Hematopoietic multipotent progenitor cell treated with erythropoietin and hydrocortisone succinate and interleukin-3 and kit ligand, for 8 days (in vitro differentiated cells): ENCODE measurements at places on chromosomes 3 and 15.

DNA sequence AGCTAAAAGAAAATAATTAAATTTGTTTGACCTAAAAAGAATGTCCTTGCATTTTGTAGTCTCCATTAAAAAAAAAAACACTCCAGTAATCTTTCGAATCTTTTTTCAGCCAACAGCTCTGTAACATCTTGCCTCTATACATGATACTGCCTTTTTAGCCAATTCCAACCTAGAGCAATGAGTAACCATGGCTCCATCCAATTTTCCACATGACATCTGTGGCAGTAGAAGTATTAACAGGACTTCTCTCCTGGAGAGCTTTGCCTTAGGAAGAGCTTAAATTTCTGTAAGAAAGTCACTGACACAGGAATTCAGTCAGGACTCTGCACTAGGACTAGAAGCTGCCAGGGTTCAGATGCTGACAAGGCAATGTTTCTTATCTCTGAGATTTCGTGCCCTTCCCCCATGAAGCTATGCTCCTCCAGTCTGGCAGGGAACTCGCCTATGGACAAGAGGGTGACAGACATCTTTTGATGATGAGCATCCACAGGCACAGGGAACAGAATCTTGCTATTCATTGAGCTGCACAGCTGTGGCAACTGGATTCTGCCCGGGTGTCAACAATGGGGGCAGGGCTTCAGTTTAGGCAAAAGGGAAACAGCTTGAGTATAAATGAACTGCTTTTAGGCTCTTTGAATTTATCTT is 81.8 kb downstream of the ALCAM start:
- no peak for DNase-seq

DNA sequence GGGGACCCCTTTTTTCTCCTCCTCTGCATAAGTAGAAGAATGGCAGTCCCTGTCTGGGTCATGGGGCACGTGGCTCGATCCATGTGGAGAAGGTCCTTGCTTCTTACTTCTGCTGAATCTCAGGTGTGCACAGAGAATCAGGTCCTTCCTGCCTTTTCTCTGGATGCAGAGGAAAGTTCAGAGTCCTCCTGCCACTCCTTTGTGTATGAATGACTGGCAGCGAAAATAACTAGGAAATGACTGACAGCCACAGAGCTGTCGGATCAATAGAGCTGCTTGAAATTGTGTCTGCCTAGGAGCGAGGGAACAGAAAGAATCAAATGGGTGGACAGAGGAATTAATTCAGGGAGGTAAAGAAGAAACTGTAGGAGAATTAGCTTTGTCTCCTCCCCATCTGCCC is 49.6 kb upstream of the ROPN1 start:
- DNase-seq, result no peak

DNA sequence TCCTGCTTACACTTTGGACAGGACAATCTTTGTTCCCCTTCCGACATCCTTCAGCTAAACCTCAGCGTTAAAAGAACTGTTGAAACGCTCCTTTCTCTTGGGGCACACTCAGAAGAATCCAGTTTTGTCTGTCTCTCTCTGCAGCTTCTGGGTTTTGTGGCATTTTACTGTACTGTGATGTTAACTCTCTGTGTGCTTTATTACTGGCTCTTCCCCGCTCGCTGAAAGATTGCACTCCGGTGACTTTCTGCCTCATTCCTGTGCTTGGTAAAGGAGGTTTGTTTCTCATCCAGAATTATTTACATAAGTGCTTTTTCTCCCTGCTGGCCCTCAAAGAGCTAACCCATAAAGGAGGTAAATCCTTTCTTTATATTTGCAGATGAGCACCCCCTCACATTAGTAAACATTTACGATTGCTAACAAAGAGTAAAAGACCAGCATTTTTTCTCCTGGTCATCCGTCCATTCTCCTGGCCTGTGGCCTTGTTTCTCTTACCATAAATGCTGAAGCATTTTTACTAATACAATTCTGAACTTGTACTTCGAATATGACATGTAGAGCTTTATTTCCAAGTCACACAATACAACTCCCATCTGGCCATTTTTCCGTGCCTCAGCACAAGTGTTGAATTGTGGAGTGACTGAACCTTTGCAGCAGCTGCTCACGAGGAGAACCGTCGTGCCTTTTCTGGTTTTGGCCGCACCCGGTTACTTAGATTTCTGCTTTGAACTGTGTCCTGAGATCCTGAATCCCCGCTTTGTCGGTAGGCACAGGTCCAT is 69.3 kb upstream of the RPL35A start:
- DNase-seq, result no peak

- DNase-seq, result no peak
Measured at GRCh38 chr3:42904076-42904475, 1.9 kb upstream of the ZNF662 start.

GRCh38 chr3:49316696-49317457 is 23.0 kb downstream of the USP4 start:
- DNase-seq, result no peak

- DNase-seq, result no peak
Measured at GRCh38 chr3:24740326-24740725, 245.7 kb upstream of the THRB start.

- DNase-seq, result no peak
Measured at GRCh38 chr3:11283139-11283475, 10.9 kb downstream of the ATG7 start.

DNA sequence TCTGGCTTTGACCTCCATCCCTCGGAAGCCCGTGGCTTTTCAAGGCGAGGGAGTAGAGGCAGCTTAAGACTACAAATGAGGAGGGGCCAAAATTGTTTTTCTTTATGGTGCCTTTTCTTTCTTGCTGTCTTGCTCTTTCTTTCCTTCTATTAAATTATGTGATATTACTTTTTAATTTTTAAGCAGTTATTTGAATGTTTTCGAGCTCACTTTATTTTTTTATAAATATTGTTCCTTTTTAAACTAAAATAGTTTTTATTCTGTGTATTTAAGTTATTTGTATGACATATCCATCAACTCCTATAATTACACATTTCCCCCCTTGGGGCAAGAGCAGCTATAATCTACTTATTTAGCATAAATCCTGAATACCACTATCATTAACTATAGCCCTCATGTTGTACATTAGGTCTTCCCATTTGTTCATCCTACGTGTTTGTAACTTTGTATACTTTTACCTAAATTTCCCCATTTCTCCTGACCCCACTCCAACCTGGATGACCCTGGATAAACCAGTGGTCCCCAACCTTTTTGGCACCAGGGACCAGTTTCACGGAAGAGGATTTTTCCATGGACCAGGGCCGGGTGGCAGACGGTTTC is 622 bp upstream of the PLSCR1 start:
- DNase-seq, result no peak

- DNase-seq, result no peak
Measured at GRCh38 chr3:171875923-171876412, 32.8 kb downstream of the TMEM212 start.

- peak; percentile 28 for DNase-seq
Measured at GRCh38 chr3:152380043-152380442, 111.3 kb downstream of the MBNL1 start.

DNA sequence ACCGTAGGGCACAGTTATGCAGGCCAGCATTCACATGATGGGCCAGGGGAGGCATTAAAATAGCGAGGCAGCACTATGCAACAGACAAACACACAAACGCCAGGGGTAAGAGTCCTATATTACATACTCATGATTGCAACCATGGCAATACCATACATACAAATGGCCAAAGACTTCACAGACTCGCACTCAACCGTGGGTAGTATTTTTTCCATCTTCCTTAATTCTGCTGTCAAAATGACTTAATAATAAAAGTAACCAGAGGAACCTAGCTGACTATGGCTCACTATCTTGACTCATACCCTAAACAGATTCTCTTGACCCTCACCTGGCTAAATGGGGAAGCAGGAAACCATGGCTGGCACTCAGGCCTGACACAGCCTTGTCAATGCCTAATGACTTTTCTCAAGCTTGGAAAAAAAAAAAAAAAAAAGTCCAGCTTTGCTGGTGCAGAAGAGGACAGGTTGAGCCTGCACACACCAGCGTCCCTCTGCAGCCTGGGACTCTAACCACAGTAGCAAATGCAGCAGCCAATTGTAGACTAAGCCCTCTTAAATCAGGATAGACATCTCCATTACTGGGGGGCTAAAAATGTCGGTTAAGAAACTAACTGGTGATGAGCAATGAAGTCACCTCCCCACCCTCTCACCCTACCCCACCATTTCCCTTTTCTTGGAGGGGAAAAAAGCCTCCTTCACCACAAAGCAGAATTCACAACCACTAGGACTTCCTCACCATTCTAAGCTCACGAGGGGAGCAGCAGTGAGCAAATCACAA is 23.1 kb downstream of the CCDC12 start:
- no peak for DNase-seq

- DNase-seq, result no peak
Measured at GRCh38 chr15:101091080-101092017, 160.5 kb downstream of the CHSY1 start.

DNA sequence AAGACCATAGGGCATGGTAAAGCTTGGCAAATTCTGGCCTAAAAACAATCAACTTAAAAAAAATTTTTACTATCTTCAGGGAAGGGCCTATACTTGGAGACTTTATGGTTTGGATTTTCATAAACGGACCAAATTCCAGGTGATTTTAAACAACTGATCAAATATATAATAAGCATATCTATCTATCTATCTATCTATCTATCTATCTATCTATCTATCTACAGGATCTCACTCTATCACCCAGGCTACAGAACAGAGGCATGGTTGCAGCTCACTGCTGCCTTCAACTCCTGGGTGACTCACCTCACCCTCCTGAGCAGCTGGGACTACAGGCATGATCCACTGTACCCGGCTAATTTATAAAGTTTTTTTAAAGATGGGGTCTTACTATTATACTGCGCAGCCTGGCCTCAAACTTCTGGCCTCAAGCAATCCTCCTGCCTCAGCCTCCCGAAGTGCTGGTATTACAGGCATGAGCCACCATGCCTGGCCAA is 6.7 kb downstream of the SPPL2A start:
- DNase-seq, result no peak

- DNase-seq, result no peak
Measured at GRCh38 chr15:45375836-45376235, 2.5 kb downstream of the GATM start.

GRCh38 chr3:114727373-114727772 is 419.7 kb downstream of the ZBTB20 start:
- DNase-seq, result no peak

DNA sequence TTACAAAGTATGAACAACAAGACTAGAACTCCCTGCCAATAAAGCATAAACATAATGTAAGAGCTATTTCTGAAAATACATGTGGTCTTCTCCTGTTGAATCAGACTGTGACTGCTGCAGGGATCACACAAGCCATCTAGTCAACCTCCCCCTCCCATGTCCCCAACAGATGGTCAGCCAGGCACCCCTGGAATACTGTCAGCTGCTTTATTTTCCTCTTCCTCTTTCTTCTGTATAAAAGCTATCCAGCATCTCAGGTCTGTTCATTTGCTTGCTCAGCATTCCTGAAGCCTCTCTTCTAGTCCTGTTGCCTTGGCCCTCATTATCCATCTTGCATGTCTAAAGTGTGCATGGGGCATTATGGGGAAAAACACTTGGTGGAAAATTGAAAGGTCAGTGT is 6.5 kb upstream of the MINDY4B start:
- DNase-seq, result no peak

DNA sequence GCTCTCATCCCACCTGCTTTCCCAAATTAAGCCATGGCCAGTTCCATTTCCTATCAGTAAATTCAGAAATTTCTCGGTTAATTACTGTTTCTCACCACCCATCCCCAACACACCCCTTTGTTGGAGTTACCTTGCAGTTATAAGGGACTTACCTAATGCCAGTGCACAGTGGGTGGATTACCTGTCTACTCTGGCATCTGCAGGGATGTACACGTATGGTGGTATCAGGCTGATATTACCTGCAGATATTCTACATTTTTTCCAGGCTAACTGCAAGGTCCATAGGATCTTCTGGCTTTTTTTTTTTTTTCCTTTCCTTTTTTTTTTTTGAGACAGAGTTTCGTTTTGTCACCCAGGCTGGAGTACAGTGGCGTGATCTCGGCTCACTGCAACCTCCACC is 7.9 kb upstream of the MRAS start:
- no peak for DNase-seq

GRCh38 chr3:177345049-177345972 is 148.0 kb upstream of the TBL1XR1 start:
- peak; percentile 96 for DNase-seq

DNA sequence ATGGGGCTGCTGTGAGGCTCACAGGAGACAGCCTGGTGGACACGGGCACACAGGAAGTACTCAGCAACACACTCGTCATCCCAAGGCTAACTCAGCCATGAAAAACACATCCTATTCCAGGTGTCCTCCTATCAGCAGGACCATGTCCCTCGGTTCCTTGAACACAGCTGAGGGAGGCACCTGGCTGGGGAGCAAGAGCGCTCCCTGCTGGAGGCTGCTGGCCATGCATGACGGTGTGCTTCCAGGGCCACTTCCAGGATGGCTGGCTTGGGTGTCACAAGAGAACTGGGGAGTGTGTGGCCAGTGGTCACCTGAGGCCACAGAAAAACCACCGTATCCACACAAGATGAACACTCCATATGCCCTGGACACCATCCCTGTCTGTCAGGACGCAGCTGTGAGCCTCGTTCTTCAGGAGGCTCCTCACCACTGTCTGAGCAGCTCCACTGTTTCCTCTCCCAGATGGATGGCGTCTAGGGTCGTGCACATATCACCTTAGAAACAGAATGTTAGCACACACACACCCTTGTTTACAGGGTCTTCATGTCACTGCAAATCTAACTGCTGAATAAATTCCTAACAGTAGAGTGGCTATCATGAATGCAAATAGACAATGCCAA is 31.0 kb downstream of the POC1A start:
- peak; percentile 68 for DNase-seq

- DNase-seq, result no peak
Measured at GRCh38 chr15:57343048-57343447, 33.3 kb upstream of the CGNL1 start.

DNA sequence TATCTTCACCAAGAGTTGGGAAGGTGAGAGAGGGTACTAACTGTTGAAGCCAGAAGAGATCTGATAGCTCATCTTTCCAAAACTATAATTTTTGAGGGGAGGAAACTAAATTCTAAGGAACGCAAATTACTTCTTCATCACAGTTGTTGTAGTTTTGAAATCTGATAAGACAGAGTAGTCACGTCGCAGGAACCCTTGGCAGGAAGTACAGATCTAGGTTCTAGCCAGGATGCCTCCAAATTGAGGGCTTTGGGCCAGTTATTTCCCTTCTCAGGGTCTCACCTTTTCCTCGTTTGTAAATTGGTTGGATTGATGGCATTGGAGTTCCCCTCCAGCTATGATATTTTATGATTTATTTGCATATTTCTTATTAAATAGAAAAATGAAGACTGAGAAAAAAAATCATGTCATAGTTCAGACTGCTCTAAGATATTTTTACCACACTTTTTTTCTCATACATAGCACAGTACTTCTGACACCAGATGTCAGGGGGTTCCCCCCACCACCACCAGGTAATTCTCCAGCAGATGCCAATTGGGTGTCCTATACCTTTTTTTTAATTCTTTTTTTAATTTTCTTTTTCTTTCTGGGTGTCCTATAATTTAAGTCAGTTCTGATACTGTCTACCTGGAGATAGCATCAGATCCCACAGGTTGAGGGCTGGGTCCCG is 32.3 kb upstream of the APH1B start:
- DNase-seq, result no peak
